Stimulated activated CD4-positive, alpha-beta T cell treated with anti-CD3 and anti-CD28 coated beads, Interleukin-1b, Interleukin-23, amount 100 ng/mL, for 1 hour (primary cell): ENCODE measurements at places on chromosomes 6 and 20.
A peak's percentile ranks its signal among the peaks of the same experiment; 100 is the strongest.

DNA sequence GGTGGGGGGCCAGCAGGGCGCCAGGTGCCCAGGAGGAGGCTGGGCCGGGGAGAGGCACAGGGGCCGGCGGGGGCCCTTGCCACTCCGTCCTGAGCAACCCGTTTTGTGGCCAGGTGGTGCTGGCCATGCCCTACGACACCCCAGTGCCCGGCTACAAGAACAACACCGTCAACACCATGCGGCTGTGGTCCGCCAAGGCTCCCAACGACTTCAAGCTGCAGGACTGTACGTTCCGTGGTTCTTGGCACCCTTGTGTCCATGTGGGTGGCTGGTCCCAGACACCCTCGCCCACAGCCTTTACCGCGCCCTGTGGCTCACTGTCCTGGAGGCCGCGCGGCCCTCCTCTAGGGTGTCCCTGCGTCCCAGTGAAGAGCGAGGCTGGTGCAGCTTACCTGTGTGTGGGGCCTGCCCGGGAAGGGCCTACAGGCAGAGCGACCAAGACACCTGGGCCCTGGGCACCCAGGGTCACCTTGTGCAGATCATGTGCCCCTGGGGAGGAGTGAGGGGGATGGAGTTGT lies 28.7 kb downstream of the PYGB start:
- DNase-seq, result no peak

- DNase-seq, result peak; percentile 86
Observed at GRCh38 chr20:2470423-2471193, at the start of gene SNRPB. SNRPB (minus strand) TSS chr20:2470789; CDS start chr20:2470690, 99 bp downstream.

DNA sequence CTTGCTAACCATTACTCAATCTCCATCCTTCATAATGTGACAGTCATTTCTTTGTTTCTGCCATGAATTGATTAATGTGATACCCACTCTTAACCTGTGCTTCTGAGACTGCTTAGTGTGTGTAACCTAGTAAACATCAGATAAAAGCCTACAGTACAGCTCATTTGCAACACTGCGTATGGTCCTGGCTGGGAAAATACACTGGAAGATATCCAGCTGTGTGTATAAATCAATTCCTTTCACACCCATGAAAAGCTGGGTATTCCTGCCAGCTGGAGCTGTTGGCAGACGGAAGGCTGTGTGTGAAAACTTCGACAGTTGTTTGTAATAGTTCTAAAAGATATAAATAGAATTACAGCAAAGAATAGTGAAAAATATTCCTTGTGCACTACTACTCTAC lies 509.2 kb downstream of the FRK start:
- DNase-seq, result no peak

DNA sequence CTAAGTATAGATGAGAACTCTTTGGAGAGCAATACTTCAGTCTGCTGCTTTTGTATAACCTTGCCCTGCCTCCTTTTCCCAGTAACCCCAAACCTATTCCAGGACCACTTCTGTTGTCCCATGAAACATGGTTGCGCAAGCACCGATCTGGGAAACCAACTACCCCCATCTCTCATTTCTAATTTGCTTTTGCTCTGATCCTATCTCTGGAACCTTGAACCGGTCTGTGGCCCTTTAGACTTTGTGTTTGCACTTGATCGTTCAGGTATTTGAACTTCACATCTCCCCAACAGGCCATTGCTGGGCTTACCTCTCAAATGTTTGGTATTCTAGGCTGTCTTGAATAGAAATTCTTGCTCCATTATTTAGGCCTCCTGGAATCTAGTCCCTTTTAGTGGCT lies 25.0 kb downstream of the L3MBTL3 start:
- DNase-seq, result no peak

DNA sequence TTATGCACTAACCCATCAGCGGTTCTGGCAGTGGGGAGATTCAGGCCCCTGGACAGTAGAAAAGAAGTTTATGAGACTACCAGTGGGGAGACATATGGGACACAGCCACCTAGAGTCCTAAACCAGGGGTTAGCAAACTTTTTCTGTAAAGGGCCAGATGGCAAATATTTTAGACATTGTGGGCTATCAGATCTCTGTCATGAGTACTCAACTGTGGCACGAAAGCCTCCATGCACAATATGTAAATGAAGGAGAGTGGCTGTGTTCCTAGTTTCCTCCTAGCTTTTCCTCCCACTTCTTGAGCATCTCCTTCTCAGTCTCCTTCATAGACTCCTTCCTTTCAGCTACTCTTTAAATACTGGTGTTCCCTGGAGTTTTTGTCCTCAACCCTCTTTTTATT lies 3.3 kb upstream of the HLA-DMA start:
- no peak for DNase-seq

- DNase-seq, result no peak
Observed at GRCh38 chr6:68760941-68761676, 126.0 kb downstream of the ADGRB3 start.

DNA sequence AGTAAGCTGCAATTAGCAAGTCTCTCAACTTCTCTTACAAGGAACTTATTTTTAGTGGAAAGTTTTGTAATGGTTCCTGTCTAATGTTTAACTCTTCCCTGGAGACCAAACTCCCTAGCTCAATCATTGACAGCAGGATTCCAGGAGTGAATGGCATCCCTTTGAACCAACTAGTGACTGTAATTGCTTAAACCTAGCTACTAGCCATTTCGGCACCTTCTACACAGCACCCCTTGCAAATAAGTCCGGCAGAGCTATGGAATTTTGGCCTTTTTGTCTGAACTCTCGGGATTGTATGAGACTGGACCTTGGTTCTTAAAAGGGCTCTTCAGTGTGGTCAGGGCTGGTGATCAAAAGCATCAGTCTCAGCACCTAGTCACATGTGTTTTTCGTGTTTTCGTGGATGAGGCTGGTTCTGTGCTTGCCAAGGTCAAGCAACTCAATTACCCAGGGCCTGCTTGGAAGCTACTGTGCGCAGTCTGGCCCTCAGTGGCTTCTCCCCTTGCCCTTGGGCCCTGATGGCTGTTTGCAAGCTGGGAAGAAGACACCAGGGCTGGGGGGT lies 135.3 kb upstream of the NEDD9 start:
- no peak for DNase-seq

DNA sequence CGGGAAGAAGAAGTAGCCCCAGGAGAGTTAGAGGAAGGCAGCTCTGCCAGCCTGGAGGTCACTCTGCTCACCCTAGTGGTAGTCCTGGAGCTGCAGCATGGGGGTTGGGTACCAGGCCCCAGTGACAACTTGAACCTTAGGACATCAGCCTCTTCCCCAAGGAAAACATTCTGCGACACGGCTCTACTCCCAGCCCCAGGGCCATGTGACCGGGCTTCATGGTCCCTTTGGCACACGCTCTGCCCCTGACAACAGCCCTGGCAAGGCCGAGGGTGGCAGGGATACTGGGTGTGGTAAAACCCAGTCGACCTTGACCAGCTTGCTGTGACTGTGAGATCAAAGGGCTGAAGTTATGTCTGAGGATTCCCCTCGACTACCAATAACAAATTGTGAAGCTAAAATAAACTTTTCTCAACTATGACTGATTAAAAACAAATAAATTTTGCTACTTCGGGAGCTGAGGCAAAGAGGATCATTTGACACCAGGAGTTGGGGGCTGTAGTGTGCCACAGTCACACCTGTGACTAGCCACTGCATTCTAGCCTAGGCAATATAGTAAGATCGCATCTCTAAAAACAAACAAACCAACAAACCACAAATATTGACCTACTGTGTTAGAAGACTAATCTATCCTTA lies 24.4 kb upstream of the ARID1B start:
- DNase-seq, result no peak
